GM10248 (cell line): ENCODE measurements at places on chromosomes 2 and 18.

GRCh38 chr2:105397953-105398335 is 907 bp downstream of the FHL2 start:
- no peak for DNase-seq

GRCh38 chr2:120401275-120402066 is 55.5 kb downstream of the INHBB start:
- no peak for DNase-seq

GRCh38 chr2:241393524-241394196 is 37.6 kb downstream of the FARP2 start:
- DNase-seq, result peak; percentile 36

GRCh38 chr2:241558532-241559322 is at the start of gene BOK:
Gene BOK, plus strand, starts transcription at chr2:241558745. Its CDS starts 739 bp downstream, at chr2:241559484.
- no peak for DNase-seq

GRCh38 chr2:163943403-163944346 is 207.9 kb upstream of the FIGN start:
- no peak for DNase-seq

DNA sequence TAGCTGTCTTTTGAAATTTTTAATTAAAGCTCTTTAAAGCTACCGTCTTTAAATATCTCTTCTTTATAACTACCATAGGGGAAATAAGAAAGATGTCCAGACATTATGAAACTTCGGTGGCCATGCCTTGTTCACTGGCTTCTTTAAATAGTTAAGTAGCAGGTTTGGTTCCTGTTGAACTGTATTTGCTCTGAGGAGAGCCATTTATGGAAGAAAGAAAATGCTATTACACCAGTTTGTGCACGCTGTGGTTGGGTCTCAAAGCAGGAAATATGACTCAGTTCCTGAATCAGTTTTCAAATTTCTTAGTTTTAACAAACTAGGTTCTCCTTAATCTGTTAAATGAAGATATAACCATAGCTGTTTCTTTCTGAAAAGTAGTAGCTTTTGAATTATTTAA is 12.2 kb downstream of the ARPC2 start:
- DNase-seq, result peak; percentile 77

GRCh38 chr2:158269143-158269542 is 167.5 kb downstream of the UPP2 start:
- DNase-seq, result no peak

DNA sequence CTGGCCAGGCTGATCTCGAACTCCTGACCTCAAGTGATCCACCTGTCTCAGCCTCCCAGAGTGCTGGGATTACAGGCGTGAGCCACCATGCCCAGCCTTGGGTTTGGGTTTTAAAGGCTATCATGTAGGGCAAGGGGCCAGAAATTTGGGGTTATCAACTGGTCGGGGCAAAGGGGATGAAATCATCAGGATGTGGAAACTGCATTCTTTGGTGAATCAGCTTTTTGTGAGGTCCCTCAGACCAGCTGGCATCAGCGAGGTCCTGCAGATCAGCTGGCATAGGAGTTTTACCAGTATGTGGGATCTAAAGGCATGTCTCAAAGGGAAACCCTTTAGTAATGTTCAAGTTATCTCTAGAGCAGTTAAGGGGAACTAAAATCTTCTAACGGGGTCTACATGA is 6.4 kb upstream of the GEMIN6 start:
- no peak for DNase-seq

DNA sequence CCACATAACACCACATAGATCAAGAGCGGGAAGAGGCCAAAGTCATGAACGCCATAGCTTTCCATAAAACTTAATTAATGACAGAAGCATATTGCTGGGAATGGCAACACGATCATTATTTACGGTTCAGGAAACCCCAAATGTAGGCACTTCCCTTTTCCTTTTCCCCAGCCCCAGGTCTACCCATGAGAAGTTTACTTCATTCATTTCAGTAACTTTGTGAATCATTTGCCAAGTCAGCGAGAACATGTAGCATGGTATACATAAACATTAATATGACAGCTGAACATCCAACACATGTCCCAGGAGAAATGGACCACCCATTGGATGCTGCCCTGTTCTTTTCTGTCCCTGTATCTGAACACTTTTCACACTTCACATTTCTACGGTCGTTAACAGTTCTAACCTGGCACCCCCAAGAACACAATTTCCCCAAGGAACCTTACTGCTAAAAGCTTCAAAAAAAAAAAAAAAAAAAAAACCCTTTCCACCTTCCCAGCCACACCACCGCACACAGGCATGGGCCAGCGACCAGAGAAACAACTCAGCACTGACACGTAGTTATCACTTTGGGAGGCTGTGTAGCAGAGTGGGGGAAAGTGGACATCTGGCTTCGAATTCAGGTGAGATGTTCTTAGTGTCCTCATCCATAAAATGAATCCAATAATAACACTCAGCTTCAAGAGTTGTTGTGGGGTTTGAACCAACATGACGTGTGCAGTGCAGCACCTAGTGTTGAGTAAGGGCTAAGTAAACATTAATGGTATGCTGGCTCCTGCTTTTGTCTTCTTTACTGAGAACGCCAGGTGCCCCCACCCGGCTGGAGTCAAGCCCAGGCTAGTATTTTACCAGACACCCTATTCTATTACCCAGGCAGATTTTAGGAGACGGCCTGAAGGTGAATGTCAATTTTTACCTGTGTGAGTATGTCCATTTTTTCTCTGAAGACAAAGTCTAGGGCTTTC is 371.5 kb downstream of the LNPK start:
- DNase-seq, result no peak

- no peak for DNase-seq
Observed at GRCh38 chr2:64825831-64826491, 163.2 kb upstream of the SLC1A4 start.

GRCh38 chr2:237868631-237869342 is 9.4 kb downstream of the RAMP1 start:
- DNase-seq, result no peak

GRCh38 chr2:158932131-158932645 is 36.3 kb upstream of the TANC1 start:
- no peak for DNase-seq

DNA sequence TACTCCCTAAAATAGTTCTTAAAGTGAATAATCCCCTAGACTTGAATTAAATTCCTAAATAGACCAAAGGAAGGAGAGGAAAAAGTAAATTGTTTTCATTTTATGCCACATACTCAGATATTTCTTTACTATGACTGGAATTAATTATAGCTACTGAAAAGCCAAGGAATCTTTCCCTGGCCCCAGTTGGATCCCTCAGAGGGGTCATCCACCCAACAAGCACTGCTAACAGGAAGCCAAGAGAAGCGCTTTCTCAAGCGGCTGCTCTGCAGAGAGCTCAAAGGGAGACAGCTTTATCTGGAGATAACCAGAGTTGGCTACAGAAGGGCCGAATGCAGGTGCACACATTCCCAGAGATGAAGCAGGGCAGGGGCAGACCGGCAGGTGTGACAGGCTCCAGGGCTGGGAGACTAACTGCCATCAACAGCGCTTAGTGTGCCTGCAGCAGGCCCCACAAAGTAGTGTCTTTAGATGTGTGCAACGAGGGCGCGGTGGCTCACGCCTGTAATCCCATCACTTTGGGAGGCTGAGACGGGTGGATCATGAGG is 51.1 kb downstream of the POLR1A start:
- DNase-seq, result no peak

DNA sequence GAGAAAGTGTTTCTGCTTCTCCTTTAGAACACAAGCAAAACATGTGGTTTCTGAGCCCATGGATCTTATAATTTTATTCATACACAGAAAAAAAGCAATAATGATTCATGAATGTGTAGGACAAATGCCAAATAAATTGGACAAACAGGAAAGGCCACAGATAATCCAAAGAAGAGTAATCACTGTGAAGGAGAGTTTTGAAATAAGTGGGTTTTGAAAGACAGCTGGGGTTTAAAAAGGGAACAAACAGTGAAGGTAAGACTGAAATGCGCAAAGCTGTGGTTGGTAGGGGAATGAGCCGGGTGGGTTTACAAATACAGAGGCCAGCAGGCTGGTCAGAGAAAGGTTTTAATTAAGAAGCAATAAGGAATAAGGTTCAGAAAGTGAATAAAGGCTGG is 50.0 kb upstream of the MBOAT2 start:
- no peak for DNase-seq

DNA sequence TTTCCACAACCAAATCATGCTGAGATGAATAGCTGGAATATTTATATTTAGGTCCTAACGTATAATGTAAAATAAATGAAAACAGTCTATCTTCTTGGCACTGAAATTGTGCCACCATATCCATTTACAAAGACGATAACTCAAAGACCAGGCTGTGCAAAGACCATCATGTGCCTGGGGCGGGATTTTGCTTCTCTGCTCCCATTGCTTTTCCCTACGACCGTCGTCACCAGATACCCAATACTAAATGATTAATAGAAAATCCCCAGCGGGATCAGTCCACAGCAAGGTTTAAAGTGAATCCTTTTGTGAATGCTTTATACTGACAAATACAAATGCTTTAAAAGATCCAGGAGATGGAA is 194.3 kb upstream of the ARL4C start:
- DNase-seq, result no peak

DNA sequence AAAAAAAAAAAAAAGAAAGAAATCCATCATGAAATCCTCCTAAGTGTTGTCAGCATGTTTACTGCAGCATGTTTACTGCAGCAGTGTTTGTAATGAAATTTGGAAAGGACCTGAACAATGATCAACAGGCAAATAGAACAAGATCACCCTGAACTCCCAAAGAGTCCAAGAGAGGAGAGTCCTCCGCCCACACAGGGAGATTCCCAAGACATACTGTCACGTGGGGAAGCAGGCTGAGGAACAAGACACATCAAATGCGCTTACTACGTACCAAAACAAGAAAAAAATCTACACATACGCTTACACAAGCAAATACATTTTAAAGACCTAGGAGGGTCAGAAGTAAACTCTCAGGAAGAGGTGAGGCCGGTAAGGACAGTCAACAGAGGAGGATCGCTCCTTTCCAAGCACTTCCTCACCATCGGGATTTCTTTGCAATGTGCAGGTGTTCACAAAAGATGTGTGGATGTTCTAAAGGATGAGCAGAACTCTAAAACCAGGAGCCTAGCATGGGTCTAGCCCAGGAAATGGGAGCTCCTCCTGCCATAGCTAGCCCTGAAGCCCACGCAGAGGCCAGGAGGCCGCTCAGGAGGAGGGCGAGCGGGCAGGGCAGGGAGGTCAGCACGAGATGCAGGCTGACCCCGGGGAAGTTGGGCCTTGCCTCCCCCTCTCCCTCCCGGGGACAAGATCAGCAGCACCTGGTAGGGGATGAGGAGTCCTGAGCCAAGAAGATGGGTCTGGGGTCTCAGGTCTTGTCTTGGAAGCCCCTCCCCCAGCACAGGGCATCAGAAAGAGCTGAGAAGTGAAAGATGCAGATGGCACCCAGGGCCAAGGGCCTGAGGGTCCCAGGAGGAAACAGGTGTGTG is 66.4 kb downstream of the ZNF516 start:
- DNase-seq, result no peak

GRCh38 chr2:208319391-208319790 is 53.3 kb downstream of the PIKFYVE start:
- DNase-seq, result no peak
